Activated CD4-positive, alpha-beta T cell treated with anti-CD3 and anti-CD28 coated beads, Interleukin-2, amount 10 ng/mL, durations not matched to agents 24 days and 14 days (primary cell): ENCODE measurements at places on chromosomes 16 and 17.

DNA sequence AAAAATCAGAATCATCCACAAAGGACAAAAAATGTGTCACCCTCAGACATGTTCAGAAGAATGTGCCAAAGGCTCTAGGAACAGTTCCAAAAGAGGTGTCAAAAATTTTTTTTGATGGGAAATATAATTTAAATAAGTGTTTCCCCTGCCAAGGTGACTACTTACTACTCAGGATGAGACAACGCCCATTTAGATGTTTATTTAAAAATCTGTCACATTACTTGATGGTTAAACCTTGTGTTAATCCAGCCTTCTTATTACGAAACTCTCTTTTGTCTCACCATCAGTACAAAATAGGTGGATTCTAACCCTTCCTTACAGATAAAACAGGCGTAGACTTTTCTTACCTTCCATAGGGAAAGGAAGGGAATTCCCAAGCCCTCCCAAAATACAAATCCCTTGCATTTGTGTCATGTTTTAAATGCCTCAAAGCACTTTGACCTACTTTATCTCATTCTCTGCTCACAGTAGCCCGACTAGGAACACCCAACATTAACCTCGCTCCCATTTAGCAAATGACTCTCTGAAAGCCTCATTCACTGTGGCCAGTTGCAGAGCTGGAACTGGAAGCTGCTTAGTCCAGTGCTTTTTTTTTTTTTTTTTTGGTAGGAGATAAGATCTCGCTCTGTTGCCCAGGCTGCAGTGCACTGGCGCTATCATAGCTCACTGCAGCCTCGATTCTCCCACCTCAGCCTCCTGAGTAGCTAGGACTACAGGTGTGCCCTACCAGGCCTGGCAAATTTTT is 5.8 kb upstream of the GNA13 start:
- DNase-seq: no peak

DNA sequence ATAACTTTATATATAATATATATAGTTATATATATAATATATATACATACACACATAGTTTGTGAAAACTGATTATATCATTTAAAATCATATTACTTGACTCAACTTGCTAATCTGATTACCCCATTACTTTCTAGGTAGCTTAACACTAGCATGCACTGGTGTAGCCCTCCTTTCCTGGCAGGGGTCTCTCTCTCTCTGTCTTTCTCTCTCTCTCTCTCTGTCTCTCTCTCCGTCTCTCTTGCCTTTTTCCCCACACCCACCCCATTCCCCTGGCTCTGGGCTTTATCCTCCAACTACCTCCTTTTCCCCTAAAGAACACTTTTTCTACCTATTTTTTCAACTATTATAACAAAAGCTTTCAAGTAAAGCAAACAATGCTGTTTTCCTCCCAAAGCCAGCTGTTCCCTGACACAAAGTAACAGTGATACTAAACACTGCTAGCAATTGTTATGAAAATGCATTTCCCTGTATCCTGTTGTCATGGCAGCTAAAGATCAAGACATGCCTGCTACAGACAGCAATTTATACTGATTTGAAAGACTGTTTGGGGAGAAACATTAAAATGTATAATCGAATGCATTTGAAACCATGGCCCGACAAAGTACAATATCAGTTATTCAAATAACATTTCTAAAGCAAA is 89.4 kb downstream of the CHD9NB start:
- no peak for DNase-seq

GRCh38 chr16:71501547-71501946 is 12.4 kb upstream of the ZNF19 start:
- DNase-seq: no peak

GRCh38 chr17:16945136-16945482 is 26.8 kb downstream of the TNFRSF13B start:
- DNase-seq: no peak

GRCh38 chr17:73283250-73283649 is 21.6 kb upstream of the CPSF4L start:
- DNase-seq: no peak

- no peak for DNase-seq
Observed at GRCh38 chr17:50690887-50691549, 16.7 kb downstream of the ANKRD40 start.

DNA sequence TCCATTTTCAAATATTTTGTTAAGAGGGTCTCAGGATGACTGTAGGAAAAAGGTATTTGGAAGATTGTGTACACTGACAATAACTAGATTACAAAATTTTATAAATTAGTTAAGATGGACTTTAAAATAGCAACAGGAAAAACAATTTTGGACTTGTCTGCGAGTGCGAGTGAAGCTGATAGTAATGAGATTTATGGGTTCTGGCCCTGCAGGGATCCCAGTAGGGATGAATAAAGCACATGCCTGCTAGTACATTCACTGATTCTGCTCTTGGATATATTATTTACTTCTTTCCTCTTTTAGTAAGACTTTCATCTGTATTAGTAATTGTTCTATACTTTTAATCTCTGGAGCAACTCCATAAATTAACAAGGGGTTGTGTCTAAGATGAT is 28.2 kb downstream of the PRKCA start:
- DNase-seq: no peak

GRCh38 chr17:54937018-54937417 is 31.4 kb downstream of the COX11 start:
- DNase-seq: no peak

DNA sequence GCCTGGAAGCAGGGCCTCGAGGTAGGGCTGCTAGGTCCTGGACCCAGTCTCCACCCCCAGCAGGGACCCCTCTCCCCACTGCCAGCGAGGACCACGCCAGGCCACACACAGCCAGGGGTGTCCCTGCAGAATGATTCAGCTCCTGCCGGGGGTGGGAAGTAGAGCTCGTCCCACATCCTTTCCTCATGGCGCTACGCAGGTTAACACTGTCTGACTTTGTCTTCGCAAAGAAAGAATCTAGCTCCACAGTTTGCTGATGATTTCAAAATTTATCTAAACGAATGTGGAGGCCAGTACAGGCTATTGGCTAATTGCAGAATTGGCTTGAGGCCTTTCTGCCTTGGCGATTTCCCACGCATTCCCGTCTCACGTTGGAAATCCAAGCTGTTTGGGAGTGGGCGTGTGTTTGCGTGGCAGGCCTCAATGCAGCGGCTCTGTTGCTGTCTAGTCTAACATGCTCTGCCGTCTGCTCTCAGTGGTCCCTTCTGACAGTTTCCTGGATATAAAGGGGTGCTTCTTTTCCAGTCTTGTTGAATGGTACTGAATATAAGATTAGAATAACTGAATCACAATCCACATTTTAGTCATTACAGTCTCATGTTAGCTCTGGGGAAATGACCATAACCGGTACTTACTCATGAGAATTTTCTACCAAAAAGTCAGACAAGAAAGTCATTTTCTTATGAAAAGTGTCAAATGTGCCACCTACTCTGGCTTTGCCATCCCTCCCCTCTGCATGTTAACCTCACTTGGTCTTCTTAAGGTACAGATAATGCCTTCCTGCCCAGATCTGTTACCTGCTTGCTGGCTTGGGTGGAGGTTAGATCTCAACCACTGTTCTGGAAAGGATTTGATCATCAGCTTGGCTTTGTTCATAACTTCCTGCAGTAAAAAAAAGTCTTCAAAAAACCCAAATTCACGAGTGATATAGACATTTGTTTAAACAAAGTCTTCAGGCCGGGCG is 252.4 kb downstream of the NTN1 start:
- DNase-seq: no peak

GRCh38 chr17:82117139-82118090 is 19.4 kb upstream of the FASN start:
- DNase-seq: no peak

- peak; percentile 74 for DNase-seq
Observed at GRCh38 chr17:48626245-48627117, at the start of gene HOXB9. HOXB9 (minus strand) TSS chr17:48626358; CDS start chr17:48626269, 89 bp downstream.

DNA sequence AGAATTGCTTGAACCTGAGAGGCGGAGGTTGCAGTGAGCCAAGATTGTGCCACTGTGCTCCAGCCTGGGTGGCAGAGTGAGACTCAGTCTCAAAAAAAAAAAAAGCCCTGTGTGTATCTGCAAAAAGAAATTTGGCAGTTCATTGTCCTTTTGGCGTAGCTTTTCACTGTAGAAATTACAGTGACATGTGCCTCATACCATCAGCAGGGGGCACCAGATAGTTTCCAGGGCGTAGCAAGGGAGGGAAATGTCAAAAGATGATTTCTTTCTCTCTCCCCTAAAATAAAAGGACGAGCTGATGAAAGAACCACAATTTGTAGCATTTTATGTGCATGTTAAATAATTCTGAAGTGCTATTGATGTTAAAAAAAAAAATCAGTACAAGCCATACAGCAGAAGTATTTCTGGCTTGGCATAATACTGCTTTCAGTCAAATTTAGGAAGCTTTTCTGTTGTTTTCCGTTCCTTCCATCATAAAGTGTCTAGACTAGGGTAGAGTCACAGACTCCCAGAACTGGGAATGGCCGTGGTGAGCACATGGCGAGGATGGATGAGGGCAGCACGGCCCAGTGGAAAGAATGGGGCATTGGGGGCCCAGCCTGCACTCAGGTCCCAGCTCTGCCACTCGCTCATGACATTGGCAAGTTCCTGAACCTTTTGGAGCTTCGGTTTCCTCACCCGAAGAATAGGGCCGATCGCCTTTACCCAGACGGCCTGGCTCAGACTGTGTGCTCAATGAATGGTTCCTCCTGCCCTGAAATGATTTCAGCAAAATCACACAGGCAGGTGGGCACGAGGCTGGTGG is 59.8 kb upstream of the RPH3AL start:
- DNase-seq: peak; percentile 91

DNA sequence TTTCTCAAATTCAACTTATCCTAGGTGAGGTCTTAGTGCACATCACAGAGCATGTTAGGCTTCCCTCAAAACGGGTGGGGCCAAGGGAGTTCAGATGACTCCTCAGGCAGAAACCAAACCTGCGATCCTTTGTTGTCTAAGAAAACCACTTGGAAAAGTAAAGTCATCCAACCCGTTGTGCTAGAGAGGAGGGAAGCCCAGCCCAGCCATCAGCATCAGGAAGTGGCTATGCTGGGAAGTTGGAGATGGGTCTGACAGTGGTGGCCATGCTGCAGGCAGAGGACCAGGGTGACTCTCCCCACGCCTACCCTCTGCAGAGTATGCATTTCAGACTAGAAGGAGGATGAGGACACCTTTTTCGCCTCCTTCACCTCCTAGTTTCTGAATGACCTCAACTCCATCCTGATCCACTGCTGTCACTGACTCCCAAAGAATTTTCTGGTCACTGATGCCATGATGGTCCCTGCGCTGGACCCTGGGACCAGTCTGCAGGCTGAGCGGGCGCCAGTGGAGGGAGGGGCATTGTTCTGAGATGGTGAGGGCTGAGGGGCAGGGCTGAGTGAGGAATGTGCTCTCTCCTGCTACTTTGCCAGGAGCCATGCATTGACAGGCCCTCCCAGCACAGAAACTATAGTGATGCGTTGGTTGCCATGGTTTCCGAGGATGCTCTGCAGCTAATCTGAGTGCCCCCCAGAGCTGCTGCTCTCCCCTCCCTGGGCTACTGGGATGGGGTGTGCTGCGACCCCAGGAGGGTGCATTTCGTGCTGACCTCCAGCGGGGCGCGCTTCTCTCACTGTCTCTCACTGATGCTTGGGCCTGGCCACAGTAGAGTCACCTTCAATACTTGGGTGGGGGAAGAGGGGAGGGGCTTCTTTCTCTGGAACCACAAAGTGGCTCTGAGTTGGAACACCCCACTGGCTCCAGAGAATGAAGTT is 20.4 kb downstream of the ALOX12B start:
- peak; percentile 72 for DNase-seq

GRCh38 chr16:78444-79150 is 572 bp downstream of the MPG start:
- DNase-seq: no peak

DNA sequence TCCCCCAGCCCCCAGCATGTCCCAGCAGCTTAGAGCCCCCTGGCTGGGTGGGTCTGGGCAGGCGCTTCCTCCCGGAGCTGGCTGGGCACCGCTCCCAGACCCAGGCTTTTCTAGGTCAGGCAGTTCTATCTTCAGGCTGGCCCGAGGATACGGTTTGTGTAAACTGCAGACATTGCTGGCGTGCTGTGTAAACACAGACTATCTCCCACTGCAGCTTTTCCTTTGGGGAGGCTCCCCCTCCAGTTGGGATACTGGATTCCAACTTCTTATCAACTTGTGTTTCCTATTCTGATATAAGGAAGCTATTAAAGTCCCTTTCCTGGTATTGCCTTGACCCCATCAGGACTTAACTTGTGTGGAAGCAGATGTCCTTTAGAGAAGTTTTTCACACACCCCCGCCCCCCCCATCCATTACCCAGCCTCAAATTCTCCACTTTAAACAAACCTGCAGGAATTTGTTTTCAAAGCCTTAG is 18.3 kb upstream of the GNA13 start:
- DNase-seq: no peak

DNA sequence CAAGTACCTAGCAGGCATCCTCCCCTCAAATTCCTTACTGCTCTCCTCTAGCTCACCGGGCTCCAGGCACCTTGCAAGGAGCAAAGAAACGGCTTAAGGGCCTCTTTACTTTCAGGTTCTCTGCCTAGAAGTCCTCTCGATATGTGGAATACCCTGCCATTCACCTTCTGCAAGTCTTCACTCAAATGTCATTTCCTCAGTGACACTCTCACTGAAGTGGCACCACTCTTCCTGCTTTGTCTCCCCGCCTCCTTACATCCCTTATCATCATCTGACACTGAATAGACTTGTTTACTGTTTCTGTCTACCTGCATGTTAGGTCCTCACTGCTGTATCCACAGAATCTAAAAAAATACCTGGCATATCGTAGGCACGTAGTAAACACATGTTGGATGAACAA is 947 bp downstream of the SLC7A6OS start:
- peak; percentile 75 for DNase-seq

DNA sequence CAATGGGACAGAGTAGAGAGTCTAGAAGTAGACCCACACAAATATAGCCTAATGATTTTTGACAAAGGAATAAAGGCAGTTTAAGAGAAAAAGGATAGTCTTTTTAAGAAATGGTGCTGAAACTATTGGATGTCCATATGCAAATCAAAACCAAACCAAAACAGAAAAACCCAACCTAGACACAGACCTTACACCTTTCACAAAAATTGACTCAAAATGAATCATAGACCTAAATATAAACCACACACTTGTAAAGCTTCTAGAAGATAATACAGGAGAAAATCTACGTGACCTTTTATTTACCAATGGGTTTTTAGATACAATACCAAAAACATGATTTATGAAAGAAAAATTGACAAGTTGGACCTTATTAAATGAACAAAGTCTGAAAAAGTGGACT is 66.4 kb upstream of the MPHOSPH6 start:
- no peak for DNase-seq

- DNase-seq: peak; percentile 86
Observed at GRCh38 chr17:78805301-78805700, 23.2 kb upstream of the CYTH1 start.

GRCh38 chr16:86598607-86599565 is 20.5 kb downstream of the FOXL1 start:
- DNase-seq: no peak
